ENCODE measurements at places on chromosomes 2 and 18. TPM values are rescaled to one million over a fixed set of nuclear protein-coding genes. Genes with fewer than 3 reads are reported as not detected.

CFAP210 gene
- total RNA-seq, result not detected

GREB1L gene
- total RNA-seq, result 12.5 TPM

CRACDL gene
- 0.52 TPM for total RNA-seq

TMEM247 gene
- total RNA-seq, result not detected

DOK6 gene
- total RNA-seq, result 3.1 TPM

LONRF2 gene
- total RNA-seq, result 1.0 TPM

B3GNT7 gene
- 0.52 TPM for total RNA-seq

TDRD15 gene
- not detected for total RNA-seq
